Activated CD8-positive, alpha-beta memory T cell treated with anti-CD3 and anti-CD28 coated beads, Interleukin-2, amount 50 U/mL, for 48 hours (primary cell): ENCODE measurements at places on chromosomes 7 and 10.
A peak's percentile ranks its signal among the peaks of the same experiment; 100 is the strongest.

DNA sequence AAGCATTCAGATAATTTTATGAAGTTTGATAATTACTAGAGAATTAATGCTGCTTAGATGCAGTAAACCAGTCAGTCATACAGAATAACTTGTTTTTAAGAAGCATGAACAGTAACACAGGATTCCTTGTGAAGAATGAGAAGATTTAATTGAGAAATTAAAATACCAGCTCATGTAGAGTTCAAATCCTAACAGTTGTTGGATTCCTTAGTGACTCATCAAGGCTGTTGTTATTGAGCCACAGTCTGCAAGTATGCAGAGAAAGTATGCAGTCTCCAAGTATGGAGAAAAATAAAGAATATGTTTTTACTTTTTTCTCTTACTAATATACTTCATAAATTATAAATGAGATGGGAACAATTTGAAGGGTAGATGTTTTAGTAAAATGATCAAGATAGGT is 30.2 kb upstream of the CYP26C1 start:
- no peak for DNase-seq

- no peak for DNase-seq
Measured at GRCh38 chr7:30752979-30753378, 1.0 kb downstream of the INMT start.

- no peak for DNase-seq
Measured at GRCh38 chr10:90885176-90885575, 13.4 kb downstream of the RPP30 start.

- DNase-seq = no peak
Measured at GRCh38 chr7:122520971-122521555, 177.9 kb downstream of the RNF133 start.

- DNase-seq = no peak
Measured at GRCh38 chr10:11208243-11208642, 190.6 kb downstream of the CELF2 start.

GRCh38 chr10:11684717-11685645 is 57.2 kb upstream of the ECHDC3 start:
- peak; percentile 69 for DNase-seq

GRCh38 chr10:24947304-24948097 is 4.9 kb downstream of the PRTFDC1 start:
- no peak for DNase-seq

- DNase-seq = no peak
Measured at GRCh38 chr7:79489371-79489770, 35.9 kb upstream of the MAGI2 start.

DNA sequence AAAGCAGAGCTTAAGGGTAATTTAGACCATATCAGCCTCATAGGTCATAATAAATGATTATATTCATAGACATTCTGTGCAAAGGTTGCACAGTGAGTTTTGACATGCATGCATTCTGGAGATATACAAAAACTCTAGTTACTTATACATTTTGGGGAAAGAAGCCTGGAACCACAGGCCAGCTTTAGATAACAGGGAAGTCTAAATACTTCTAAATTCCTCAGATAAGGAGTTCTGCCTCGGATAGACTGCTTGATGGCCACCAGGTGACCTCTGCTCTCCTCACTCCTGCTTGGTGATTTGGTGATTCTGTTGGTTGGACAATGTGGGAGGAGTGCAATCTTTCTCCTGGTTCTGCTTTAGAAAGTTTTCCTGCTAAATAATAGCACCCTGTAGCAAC is 77.9 kb downstream of the SGMS1 start:
- DNase-seq = no peak

DNA sequence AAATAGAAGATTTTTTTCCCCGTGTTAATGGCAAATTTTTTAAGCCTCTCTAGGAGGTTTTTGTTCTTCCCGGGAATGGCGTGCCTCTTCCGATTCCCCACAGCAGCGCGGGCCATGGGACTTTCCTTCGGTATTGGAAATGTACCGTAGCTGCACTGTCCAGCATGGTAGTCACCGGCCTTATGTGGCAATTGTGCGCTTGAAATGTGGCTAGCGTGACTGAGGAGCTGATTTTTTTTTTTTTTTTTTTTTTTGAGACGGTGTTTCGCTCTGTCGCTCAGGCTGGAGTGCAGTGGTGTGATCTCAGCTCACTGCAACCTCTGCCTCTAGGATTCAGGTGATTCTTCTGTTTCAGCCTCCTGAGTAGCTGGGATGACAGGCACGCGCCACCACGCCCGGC is 938 bp upstream of the TCTN3 start:
- DNase-seq = no peak

DNA sequence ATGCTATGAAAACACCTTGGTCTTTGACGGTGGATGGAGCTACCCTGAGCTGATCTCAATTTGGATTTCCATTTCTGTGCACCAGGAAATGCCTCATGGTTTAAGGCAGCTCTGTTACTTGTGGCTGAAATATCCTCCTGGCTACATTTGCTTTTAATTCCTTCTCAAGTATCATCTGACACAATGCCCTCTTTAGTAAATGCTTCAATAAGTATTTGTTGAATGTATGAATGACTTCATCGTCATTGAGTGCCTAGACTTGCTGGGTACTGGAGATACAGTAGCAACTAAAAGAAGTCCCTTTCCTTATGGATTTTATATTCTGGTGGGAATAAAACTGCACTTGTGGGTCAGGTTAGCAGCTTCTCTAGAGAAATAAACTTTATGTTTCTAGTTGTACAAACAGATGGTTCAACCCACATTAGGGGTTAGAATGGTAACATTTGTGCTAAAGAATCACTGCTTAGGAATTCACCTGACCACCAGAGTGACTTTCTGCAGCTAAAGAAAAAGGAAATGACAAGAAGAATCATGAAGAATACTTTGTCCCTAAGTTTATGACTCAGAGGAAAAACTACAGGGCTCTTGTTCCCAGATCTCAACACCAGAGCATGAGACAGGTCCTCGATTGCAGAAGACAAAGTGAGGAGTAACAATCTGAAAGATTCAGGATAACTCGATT is 21.8 kb upstream of the SMNDC1 start:
- no peak for DNase-seq

GRCh38 chr7:8217200-8218068 is 44.5 kb downstream of the ICA1 start:
- no peak for DNase-seq
